ENCODE measurements at places on chromosomes 11 and 22.

GRCh38 chr22:46290121-46290842, 6.4 kb upstream of the GTSE1 start:
- no peak for DNase-seq

DNA sequence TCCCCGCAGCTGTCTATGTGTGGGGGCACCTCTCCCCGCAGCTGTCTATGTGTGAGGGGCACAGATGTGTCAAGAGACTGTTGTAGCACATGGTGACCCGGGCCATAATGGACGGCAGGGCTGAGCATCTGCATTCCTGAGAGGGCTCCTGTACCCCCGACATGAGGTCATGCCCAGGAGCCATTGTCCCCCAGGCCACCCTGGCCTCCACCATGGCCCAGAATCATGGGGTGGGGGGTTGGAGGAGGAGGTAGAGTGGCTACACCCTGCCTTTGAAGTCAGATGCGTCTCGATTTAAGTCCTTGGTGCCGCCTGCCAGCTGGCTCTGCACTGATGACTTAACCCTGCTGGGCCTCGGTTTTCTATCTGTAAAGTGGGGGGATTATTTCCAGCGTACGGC, 49.1 kb downstream of the ARHGAP8 start:
- no peak for DNase-seq

- peak; percentile 41 for DNase-seq
Measured at GRCh38 chr11:119085437-119085847, 761 bp downstream of the HMBS start.

GRCh38 chr11:114624455-114625207, 29.0 kb upstream of the NXPE4 start:
- no peak for DNase-seq

DNA sequence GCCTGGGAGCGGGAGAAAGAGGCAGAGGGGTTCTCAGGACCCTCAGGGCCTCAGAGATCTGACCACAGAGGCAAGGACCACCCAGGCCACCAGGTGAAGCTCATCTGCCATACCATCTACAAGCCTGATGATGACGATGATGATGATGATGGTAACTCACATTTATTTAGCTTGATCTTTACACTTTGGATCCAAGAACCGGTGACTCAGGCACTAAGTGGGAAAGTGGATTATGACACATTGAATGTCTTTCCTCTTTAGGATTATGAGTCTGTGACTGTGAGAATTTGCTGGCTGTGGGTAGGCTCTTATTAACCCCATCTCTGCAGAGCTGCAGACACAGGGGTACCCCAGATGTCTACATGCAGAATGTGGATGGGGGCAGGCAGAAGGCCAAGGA, 110.3 kb downstream of the DSCAML1 start:
- DNase-seq, result no peak

GRCh38 chr22:23673826-23674690, 16.8 kb upstream of the RGL4 start:
- DNase-seq, result no peak

DNA sequence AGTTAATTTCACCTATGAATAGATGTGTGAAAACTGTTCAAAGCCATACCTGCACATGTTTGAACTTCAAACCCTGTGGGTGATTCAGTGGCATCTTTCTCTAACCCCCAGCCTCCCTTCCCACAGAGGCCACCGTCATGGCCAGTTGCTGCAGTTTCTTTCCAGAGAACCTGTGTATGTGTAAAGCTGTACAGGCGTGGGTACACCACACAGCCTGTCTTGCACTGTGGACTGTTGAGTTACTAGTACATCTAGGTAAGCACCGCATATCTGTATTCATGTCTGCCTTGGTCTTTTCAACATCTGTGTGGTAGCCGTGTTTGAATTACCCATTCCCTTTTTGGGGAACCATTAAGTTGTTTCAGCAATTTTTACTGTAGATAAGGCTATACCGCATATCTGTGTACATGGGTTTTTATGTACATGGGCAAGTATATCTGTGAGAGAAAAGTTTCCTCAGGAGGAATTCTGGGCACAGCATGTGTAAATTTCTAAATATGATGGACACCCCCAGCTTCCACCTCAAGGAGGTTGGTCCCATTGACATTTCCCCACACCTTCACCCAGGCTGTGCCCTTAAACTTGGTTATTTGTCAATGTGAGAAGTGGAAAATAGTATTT, 13.9 kb downstream of the NEAT1 start:
- no peak for DNase-seq

DNA sequence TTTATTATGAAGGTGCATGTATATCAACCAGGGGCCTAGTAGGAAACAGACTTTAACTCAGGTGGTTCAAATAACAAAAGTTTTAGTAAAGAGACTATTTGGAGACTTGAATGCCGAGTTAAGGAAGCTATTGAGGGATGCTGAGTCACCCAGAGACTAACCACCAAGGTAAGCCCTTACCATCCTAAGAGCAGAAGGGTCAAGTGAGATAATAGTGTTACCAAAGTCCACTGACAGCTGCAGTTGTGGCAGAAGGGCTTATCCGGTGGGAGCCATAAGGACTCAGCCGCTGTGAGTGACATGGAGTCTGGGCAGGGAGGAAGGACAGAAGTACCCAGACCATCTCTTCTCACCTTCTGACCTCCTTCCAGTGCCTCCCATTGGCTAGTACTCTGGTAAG, 134.0 kb downstream of the INSC start:
- no peak for DNase-seq

- no peak for DNase-seq
Measured at GRCh38 chr11:116352881-116353280, 419.9 kb downstream of the BUD13 start.

- no peak for DNase-seq
Measured at GRCh38 chr11:123645286-123645975, 9.0 kb downstream of the SCN3B start.

DNA sequence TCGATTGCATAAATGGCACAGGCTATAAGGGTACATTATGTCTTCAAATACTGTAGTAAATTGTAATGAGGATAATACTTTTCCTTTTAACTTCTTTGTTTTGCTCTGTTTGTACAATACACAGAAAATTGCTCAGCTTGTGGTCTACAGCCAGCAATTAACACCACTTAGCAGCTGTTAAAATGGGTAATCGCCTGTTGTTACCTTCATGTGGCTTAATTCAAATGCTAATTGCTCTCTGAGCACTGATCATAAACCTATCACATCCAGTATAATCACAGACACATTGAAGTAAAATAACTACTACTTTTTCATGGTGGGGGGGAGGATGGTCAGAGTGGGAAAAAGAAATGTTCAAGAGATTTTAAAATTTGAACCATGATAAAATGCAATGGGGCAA, 1164.1 kb upstream of the CNTN5 start:
- DNase-seq, result no peak

- no peak for DNase-seq
Measured at GRCh38 chr22:32696089-32696488, 105.4 kb upstream of the TIMP3 start.

- DNase-seq, result no peak
Measured at GRCh38 chr11:125111001-125111342, 454 bp downstream of the TMEM218 start.

- DNase-seq, result no peak
Measured at GRCh38 chr11:15667127-15667725, 552.5 kb downstream of the INSC start.

DNA sequence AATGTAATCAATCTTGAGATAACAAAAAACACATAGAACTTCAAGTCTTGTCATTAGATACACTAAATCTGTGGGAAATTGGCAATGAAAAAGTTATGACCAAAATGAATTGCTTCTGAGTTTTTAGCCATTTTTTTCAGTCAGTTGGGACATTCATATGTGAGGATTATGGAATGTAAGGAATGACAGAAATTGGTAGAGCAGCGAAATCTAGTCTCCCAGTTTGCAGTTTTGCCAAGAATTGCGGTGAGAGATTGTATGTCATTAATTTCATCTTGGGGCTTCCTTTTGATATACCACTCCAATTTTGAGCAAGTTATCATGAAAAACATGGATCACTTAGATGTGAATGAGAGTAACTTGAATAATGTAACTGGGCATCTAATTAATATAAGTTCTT, 49.9 kb downstream of the SIK2 start:
- no peak for DNase-seq
